GM20000 (cell line): ENCODE measurements at places on chromosomes 2 and 18.

DNA sequence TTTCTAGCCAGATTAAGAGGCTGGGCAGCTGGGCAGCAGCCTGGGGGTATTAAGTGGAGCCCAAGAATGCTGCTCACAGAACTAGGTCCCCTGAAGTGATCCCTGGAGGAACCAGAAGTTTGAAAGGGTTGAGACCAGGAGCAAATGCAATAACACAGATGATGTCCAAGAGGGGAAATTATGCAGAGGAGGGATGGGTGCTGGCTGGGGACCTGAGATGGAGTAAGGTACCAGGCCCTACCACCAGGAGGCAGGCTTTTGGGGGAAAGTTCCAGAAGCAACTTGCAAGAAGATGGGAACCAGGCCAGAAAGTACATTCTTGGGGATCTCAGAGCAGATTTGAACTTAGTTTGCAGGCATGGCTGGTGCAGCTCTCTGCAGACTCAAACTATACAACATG, 175.1 kb downstream of the NCK2 start:
- DNase-seq, result no peak

- peak; percentile 89 for DNase-seq
These were observed 1.0 kb upstream of the B3GNT7 start for GRCh38 chr2:231394211-231395141.

GRCh38 chr18:46868169-46868921, 49.0 kb downstream of the PIAS2 start:
- DNase-seq, result no peak

DNA sequence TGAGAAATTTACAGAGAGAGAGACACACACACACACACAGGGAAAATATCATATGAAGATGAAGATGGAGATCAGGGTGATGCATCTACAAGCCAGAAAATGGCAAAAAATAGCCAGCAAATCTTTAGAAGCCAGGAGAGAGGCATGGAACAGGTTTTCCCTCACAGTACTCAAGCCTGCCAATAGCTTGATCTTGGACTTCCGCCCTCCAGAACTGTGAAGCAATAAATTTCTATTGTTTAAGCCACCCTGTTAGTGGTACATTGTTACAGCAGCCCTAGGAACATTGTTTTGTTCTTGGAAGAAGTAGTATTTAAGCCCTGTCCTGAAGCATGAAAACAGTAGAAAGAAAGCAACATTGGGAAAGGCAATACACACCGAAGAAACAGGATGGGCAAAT, 292.0 kb upstream of the LRP1B start:
- DNase-seq, result no peak

DNA sequence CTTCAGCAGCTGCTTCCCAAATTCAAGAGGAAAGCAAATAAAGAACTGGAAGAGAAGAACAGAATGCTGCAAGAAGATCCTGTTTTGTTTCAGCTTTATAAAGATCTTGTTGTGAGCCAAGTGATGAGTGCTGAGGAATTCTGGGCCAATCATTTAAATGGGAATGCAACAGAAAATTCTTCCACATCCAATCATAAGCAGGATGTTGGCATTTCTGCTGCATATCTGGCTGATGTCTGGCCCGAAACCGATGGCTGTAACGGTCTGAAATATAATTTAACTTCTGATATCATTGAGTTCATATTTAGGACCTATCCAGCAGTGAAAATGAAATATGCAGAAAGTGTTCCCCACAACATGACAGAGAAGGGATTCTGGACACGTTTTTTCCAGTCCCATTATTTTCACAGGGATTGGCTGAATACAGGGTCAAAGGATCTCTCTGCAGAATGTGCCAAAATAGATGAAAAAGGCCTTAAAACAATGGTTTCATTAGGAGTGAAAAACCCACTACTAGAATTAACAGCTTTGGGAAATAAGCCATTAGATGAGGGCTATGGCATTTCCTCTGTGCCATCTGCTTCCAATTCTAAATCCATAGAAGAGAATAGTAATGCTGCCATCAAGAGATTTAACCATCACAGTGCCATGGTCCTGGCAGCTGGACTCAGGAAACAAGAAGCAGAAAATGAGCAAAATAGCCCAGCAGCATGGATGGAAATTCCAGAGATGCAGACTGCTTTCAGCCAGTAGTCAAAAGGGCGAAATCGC, 175.6 kb downstream of the MC4R start:
- DNase-seq, result no peak
